ENCODE measurements at places on chromosomes 3 and 15. TPM values are rescaled to one million over a fixed set of nuclear protein-coding genes. Genes with fewer than 3 reads are reported as not detected.

Gene LNP1
- 3.3 TPM for total RNA-seq

Gene CFAP100
- total RNA-seq = not detected

Gene PAQR5
- 3.4 TPM for total RNA-seq

Gene POLR2M
- total RNA-seq = 74.7 TPM

Gene SYNPR
- not detected for total RNA-seq

Gene NDN
- total RNA-seq = not detected

Gene CADPS
- not detected for total RNA-seq

Gene TMEM40
- 1.0 TPM for total RNA-seq

Gene ITIH1
- total RNA-seq = not detected

Gene TM4SF1
- 49.2 TPM for total RNA-seq

Gene HCN4
- 0.29 TPM for total RNA-seq

Gene RLBP1
- not detected for total RNA-seq

Gene FGF12
- total RNA-seq = 0.41 TPM

Gene C3orf85
- 0.81 TPM for total RNA-seq

Gene PIERCE2
- total RNA-seq = not detected

Gene SAMD7
- not detected for total RNA-seq

Gene GOLGA8R
- not detected for total RNA-seq

Gene HTR3E
- total RNA-seq = not detected

Gene TXNRD3
- total RNA-seq = 11.1 TPM

Gene BTLA
- total RNA-seq = not detected

Gene PLSCR5
- not detected for total RNA-seq

Gene GOLGA6A
- total RNA-seq = not detected

Gene PLD1
- total RNA-seq = 5.5 TPM

Gene DPPA4
- not detected for total RNA-seq

Gene CHRM5
- total RNA-seq = not detected

Gene C15orf39
- total RNA-seq = 56.8 TPM

Gene ABI3BP
- not detected for total RNA-seq

Gene ANKUB1
- total RNA-seq = not detected

Gene TMEM108
- not detected for total RNA-seq

Gene NUP210
- total RNA-seq = 58.5 TPM

Gene ST6GAL1
- total RNA-seq = 34.6 TPM

Gene EFHB
- 0.39 TPM for total RNA-seq

Gene SLC28A2
- 0.11 TPM for total RNA-seq

Gene MED12L
- total RNA-seq = 21.5 TPM

Gene EEF1AKMT4
- 12.1 TPM for total RNA-seq

Gene LRRC34
- total RNA-seq = not detected

Gene ALDH1L1
- total RNA-seq = 0.07 TPM

Gene WNT7A
- 0.58 TPM for total RNA-seq

Gene GRM2
- 0.14 TPM for total RNA-seq

Gene LSAMP
- total RNA-seq = not detected

Gene ASB7
- total RNA-seq = 14.4 TPM

Gene RASGRF1
- total RNA-seq = 0.57 TPM

Gene SLC25A36
- 150 TPM for total RNA-seq

Gene STX19
- not detected for total RNA-seq

Gene SPTSSB
- total RNA-seq = 51.6 TPM

Gene CCDC33
- total RNA-seq = not detected

Gene NEK10
- total RNA-seq = 0.39 TPM

Gene REC114
- total RNA-seq = not detected

Gene SAXO2
- total RNA-seq = 0.61 TPM

Measured in Caco-2 (cell line).